ENCODE measurements at places on chromosomes 13 and 19.

DNA sequence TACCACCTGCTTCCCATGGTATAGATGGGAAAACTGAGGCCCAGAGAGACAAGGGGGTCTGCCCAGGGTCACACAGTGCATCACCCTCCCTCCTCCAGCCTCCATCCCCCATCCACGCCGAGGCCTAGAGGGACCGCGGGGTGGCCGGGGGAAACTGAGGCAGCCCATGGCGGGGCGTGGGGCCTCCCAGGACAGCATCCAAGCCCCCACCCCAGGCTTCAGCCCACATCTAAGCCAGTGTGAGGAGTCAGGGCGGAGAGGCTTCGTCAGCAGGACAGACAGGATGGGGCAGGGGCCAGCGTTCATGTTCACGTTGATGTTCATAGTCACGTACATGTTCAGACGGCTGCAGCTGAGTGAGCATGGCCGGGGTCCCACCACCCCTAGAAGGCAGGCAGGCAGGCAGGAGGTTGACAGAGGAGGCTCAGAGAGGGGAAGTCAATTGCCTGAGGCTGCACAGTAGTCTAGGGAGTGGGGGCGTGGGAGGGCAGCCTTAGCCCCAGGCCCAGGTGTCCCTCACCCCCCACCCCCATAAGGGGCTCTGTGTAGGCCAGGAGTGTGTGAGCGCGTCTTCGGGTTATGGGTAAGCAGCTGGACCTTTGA lies 23.3 kb downstream of the SMIM24 start:
- DNase-seq, result no peak

DNA sequence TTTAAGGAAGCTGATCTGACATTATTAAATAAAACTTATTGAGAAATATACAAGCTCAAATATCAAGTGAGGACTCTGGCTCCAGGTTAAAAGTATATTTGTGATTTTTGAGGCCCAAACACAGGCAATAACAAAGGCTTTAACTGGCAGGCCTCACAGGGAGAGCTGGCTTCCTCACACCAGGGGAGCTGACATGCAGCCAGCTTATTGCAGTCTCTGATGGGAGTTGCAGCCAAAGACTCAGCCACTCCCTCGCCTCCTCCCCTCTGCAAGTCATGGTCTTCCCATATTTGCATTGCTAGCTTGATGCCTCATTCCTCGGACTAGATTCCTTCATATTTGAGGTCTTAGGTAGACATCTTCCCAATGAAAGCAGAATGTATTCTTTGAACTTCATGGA lies 647.1 kb upstream of the SLITRK6 start:
- DNase-seq, result no peak

GRCh38 chr19:28985201-28985600 lies 227.8 kb downstream of the UQCRFS1 start:
- DNase-seq, result no peak

DNA sequence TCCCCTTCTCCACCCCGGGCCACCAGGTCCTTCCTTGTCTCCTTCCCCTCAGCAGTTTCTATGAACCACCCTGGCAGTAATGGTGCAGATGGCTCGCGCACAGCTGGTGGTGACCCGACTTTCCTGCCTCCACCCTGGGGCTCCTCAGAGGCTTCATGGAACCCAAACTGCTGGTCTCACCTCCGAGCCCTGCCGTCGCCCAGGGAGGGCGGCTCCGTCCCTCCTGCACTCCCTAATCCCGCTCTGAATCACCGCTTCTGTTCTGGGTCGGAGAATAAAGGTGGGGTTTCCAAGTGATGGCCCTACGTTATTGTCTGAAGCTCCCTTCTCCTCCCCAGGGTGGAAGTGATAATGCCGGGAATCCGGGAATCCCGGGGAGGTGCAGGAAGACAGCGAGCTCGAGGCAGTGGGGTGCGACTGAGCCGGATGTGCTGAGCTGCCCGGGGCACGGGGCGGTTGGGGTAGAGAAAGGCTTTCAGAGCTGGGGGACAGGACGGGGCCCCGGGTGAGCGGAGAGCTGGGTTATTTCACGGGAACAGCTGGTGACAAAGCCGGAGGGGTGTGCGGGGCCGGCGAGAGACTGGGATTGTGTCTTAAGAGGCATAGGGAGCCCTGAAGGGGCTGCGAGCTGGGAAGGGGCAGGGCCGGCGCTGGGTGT lies 711 bp downstream of the FUT2 start:
- no peak for DNase-seq

DNA sequence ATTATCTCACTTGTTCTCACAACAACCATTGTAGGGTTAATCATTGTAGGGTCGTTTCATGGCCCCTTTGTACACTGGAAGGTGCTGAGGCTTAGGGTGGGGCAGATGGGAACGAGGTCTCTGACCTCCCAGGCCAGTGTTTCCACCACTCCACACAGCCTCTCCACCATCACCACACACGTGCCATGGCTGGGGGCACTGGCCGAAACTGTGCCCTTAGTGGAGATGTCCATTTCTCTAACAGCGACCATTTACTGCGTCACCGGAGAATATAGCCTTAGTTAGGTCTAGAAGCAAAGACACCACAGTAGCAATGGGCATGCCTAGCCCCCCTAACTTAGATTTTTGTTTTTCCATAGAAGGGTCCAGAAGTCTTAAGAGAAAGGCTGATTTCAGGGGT lies 36.5 kb downstream of the COL4A1 start:
- DNase-seq, result no peak

DNA sequence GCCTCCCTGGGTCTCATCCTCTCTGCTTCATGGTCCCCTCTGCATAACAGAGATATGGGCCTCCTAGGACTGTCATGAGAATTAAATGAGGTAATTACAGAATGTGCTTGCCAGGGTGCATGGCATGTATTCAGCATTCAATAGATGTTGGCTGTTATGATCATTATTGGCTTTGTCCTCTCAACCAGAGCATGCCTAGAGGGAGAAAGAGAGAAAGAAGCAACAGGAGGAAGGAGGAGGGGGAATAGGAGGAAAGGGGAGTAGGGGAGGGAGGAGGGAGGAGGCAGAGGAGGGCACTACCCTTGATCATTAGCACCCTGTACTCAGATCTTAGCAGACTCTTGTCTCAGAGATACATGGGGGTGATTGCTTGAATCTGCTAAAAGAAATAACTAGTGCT lies 41.0 kb upstream of the SIAH3 start:
- DNase-seq, result no peak

DNA sequence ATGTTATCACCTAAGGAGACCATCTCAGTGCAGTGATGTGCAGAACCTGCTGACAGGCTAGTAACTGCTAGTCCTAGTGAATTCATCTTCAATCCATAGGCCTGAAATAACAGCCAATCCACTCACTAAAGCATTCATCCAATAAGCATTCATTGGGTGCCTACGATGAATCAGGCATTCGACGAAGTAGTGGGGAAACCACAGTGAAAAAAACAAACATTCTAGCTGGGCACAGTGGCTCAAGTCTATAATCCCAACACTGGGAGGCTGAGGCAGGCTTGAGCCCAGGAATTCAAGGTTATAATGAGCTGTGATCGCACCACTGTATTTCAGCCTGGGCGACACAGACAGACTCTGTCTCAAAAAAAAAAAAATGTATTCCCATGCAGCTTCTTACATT lies 135.6 kb downstream of the RNF17 start:
- no peak for DNase-seq

GRCh38 chr19:35767288-35768081 lies 7.9 kb upstream of the ARHGAP33 start:
- DNase-seq, result no peak

DNA sequence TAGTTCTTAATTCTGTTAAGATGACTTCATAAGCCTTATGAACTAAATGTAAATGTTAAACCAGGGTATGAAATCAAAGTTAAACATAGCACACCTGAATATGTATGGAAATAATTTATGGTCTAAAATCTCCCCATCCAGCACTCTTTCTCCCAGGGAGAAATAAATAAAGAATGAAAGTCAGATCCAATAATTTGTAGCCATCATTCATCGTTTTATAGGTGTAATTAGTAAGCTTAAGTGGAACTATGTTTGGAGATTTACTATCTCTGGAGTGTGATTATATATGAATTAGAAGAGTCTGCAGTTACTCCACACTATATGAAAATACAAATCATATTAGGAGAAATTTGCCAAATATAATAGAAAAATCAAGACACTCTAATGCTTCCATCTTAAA lies 405.1 kb downstream of the DACH1 start:
- no peak for DNase-seq

DNA sequence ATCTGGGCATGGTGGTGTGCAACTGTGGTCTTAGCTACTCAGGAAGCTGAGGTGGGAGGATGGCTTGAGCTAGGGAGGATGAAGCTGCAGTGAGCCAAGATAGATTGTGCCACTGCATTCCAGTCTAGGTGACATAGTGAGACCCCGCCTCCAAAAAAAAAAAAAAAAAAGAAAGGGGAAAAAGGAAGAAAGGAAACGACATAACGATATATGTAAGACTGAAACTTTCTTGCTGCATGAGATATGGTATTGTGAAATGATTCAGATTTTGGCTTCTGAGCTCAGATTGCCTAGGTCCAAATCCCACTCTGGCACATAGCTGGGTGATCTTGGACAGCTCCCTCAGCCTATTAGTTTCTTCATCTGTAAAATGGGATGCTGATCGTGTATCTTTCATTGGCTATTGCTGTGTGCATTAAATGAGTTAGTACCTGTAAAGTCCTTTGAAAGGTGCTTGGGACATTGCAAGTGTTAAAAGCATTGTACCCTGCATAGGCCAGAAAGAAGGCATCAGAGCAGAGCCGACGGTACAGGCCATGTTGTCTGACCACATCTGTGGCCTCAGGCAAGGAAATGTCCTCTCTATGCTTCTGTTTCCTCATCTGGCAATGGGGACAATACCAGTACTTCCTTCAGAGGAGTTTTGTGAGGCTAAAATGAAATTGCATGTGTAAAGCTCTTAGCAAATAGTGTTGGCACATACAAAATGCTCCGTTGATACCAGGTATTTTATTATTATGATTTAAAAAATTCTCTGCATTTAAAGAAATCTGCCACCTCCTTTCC lies 32.6 kb upstream of the SLC46A3 start:
- DNase-seq, result no peak

DNA sequence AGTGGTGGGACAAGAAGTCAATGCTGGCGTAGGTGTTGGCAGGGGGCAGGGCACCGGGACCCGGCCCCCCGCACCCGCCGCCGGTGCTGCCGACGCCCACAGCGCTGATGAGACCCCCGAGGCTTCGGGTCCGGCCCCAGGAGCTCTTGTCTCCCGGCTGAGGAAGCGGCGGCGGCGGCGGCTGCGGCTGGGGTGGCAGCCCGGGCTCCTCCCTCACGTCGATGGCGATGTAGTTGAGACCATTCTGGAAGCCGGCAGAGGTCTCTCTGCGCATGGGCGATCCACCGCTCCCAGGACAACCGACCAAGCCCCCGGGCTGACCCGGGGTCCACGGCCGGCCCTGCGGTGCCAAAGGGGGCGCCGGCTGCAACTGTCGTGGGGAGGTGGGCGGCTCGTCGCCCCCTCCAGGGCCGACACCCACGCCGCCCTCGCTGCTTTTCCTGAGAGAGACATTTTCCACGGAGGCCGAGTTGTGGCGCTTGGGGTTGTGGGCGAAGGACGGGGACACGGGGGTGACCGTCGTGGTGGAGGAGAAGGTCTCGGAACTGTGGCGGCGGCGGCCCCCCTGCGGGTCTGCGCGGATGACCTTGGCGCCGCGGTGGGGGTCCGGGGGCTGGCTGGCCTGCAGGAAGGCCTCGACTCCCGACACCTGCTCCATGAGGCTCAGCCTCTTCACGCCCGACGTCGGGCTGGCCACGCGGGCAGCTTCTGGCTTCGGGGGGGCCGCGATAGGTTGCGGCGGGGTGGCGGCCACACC lies 4.1 kb downstream of the IRS2 start:
- no peak for DNase-seq

DNA sequence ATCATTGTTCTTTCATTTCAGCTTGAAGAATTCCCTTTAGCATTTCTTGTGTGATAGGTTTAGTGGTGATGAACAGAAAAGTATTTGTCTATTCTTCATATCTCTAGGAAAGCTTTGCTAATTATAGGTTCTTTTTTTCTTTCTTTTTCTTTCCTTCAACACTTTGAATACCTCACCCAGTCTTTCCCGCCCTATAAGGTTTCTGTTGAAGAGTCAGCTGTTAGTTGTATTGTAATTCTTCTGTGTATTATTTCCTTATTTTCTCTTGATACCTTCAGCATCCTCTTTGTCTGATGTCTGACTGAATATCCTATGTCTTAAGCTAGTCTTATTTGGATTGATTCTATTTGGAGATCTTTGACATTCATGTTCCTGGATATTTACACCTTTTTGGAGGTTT lies 1989.4 kb downstream of the PCDH9 start:
- DNase-seq, result no peak

GRCh38 chr19:28445826-28446225 lies 767.1 kb downstream of the UQCRFS1 start:
- DNase-seq, result no peak

DNA sequence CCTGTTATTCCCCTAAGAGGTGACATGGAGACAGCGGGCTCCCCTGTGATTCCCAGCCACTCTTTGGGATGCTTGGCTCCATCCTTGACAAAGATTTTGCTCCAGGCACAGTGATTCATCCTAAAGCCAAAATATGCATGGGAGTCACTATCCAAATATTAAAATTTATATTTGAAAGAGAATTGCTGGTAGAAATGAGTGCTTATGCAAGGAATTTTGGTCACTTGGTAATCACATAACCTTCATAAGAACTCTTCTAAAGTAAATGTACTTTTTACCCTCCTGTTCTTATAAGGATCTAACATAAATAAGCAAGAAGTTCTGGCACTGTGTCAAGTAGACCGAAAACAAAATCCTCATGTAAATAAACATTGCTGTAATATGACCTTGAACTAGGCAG lies 385.8 kb downstream of the ITGBL1 start:
- no peak for DNase-seq

GRCh38 chr13:44546164-44546563 lies 30.0 kb downstream of the TSC22D1 start:
- no peak for DNase-seq

DNA sequence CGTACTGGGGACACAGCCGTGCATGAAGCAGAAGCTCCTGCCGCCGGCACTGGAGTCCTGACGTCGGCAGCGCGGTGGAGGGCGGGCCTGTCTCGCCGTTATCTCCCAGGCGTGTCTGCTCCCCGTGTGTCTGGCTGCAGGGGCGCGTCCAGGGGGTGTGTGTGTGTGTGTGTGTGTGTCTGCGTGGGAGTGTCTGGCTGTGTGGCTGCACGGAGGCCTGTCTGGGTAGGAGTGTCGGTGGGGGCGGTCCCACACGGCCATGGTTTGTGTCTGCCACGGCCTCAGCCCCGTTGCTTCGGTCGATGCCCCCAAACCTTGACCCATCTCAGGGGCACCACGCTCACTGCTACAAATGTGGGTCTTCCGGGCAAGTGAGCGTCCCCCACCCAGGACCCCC lies 18.3 kb downstream of the ARID3A start:
- DNase-seq, result no peak

DNA sequence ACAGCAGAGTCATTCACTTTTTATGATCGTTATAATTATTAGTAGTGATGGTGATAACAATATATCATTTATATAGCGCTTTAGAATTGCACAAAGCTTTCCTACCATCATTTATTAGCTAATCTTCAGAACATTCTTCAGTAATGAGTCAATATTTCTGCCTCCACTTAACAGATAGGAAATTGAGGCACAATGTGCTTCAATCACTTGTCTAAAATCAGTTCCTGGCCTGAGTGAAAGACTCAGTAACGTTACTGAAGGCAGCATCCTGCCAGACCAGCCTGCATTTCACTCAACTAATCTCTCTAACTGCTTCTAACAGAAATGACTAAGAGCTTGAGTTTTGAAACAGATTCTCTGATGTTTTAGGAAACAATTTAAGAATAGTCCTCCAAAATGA lies 412.1 kb downstream of the MZT1 start:
- DNase-seq, result no peak

All from head of caudate nucleus (tissue), 42 donors.